Stimulated activated CD8-positive, alpha-beta memory T cell treated with anti-CD3 and anti-CD28 coated beads, Interleukin-2, amount 100 ng/mL, for 1 hour (primary cell): ENCODE measurements at places on chromosomes 3 and 15.

- DNase-seq, result no peak
These were observed 30.3 kb upstream of the HHATL start for GRCh38 chr3:42732829-42733459.

- DNase-seq, result no peak
These were observed 2.9 kb downstream of the TNFSF10 start for GRCh38 chr3:172520301-172520831.

- DNase-seq, result no peak
These were observed 145.8 kb upstream of the NECTIN3 start for GRCh38 chr3:110925798-110926197.

- no peak for DNase-seq
These were observed 52.1 kb upstream of the IL12A start for GRCh38 chr3:159936541-159936940.

DNA sequence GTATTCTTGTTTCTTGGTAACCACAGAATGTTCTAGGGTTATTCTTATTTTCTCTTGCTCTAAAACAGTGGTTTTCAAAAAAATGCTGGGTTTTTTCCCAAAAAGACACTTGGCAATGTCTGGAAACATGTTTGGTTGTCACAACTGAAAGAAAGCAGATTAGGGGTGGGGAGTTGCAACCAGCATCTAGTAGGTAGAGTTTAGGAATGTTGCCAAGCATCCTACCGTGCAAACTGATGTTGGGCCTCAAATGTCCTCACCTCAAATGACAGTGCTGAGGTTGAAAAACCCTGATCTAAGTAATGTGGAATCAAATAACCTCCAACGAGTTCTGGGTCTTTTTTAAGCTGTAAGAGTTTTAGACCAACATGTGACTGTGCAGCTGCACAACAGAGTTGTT, 270.5 kb upstream of the STT3B start:
- DNase-seq, result no peak

GRCh38 chr15:36254426-36254825, 325.0 kb upstream of the CDIN1 start:
- no peak for DNase-seq

- no peak for DNase-seq
These were observed 76.9 kb downstream of the HES1 start for GRCh38 chr3:194212845-194213331.

- DNase-seq, result no peak
These were observed 73.7 kb downstream of the PRTG start for GRCh38 chr15:55669270-55669669.

GRCh38 chr3:6799264-6799915, 61.5 kb upstream of the GRM7 start:
- DNase-seq, result no peak

DNA sequence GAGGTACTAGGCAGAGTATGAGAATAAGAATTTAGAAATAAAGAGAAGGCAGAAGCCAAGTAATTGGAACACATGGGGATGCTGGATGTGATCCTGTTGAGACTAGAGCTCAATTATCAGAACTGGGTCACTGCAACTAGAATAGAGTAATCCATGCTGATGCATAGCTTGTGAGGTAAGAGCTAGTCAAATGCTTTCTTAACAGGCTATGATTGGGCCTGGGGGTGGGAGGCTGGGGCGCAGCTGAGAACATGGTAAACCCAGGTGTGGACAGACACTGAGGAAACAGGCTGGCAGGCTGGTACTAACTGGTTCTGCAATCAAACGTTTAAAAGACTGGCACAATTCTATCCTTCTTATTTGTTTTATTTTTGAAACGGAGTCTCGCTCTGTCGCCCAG, 50.5 kb upstream of the LRRFIP2 start:
- no peak for DNase-seq

DNA sequence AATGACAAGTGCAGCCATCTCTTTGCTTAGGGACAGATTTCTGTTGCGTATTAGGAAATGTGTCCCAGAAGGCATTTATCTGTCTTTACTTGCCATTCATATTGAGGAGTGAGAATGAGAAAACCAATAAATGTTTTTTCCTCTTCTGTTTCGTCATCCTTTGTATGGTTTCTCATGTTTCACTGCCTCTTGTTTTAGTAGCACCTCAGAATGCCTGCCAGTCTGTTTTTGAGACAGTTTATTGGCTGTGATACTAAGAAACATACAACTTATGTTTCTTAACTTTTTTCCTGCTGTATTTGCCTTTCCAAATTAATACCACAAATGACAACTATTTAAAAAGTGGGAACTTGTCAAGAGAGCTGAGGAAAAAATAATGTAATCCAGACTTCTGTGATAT, 390.2 kb upstream of the GOLIM4 start:
- DNase-seq, result no peak

GRCh38 chr3:159458982-159459381, 529.7 kb upstream of the IL12A start:
- no peak for DNase-seq
